ENCODE measurements at places on chromosomes 7 and 10.
A peak's percentile ranks its signal among the peaks of the same experiment; 100 is the strongest.

- no peak for DNase-seq
These were observed 6.4 kb downstream of the NAPEPLD start for GRCh38 chr7:103142494-103142893.

- DNase-seq = no peak
These were observed 5.4 kb upstream of the HSPB1 start for GRCh38 chr7:76296743-76297740.

- DNase-seq = no peak
These were observed 18.5 kb upstream of the SERPINE1 start for GRCh38 chr7:101108330-101108857.

- no peak for DNase-seq
These were observed 318.4 kb upstream of the KAT6B start for GRCh38 chr10:74507951-74508350.

- no peak for DNase-seq
These were observed at the start of gene DEPP1 for GRCh38 chr10:44978570-44979280. TSS of gene DEPP1 (minus strand) at chr10:44978809. CDS start at chr10:44978030, 779 bp downstream.

DNA sequence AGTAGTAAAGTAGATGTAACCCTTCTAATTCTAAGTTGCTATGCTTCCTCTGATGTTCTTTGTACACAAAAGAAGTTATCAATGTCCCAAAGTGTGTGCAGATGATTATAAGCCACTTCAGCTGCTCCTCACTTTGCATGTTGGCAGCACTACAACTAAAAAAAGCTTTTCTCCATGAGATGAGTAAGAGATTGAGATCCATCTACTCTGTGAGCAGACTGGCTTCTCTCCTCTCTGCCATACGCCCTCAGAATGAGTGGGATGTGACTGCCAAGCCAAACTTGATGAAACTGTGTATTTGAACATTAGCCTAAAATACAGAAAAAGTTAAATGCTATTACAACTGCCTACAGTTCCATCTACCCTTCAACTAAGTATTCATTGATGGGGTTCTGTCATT is 102.9 kb upstream of the ETV1 start:
- no peak for DNase-seq

- DNase-seq = no peak
These were observed 27.6 kb downstream of the CFAP46 start for GRCh38 chr10:132914732-132915131.

- DNase-seq = no peak
These were observed 52.1 kb downstream of the SUFU start for GRCh38 chr10:102555781-102556328.

DNA sequence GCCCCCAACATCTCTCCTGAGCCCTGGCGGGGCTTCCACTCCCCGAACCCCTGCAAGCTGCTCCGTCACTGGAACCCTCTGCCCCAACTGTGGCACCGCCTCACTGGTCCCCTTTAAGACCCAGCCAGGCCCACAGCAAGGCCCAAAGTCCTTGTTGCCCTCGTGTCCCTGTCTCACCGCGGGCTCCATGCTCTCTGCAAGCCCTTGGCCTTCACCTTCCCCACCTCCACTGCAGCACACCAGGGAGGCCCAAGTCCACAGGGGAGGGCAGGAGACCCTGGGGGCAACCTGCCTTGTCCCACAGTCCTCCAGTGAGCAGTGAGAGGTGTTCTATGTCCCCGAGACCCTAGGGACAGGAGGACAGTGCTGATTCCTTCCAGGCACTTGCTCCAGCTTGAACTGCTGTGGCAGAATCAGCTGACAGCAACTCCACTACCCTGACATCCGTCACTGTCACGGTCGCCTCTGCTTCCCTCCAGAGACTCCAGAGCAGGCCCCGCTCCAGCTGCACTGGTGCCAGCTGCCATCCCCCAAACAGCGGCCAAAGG is 105.3 kb downstream of the CYTH3 start:
- DNase-seq = no peak

DNA sequence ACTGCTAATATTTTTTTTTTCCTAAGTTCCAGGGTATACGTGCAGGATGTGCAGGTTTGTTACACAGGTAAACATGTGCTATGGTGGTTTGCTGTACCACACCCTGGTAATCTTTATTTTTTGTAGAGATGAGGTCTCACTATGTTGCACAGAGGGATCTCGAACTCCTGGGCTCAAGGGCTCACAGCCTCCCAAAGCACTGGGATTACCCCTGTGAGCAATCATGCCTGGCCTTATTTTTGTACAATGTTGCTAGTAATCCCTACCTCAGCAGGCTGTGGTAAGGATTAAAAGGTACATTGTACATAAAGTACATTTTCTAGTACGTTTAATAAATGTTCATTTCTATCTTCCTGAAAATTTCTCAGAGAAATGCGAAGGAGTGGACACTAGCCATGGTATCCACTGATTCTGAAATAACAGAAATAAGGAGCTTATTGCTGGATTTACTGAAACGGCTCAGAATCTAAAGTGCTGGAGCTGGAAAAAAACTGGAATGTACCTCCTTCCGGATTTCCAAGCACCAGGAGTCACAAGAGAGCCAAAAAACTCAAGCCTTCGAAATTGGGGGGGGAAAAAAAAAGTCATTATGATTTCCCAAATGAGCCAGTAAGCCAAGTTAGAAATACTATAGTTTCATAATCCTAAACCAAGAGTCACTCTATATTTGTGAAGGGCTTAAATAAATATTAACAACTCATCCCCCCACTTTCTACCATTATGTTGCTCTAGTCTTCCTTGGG is 69.6 kb downstream of the NT5C2 start:
- DNase-seq = no peak

- peak; percentile 61 for DNase-seq
These were observed 56.7 kb downstream of the JCAD start for GRCh38 chr10:30002426-30003266.

DNA sequence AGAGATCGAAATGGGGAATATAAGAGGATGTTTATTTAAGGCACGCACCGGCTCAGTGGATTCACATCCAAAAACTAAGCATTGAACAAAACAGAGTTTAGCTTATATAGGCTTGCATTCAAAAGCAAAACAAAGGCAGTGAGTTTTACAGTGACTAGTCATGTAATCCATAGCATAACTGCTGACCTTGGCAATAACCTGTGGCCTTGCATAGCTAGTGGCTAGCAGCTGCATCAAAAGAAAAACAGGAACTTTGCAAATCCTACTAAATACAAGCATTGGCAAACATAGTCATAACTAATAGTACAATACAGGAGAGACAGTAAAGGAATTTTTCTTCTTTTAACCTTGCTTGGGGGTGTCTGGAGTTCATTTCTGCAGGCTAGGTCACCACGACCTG is 9.7 kb upstream of the ZNF485 start:
- no peak for DNase-seq

DNA sequence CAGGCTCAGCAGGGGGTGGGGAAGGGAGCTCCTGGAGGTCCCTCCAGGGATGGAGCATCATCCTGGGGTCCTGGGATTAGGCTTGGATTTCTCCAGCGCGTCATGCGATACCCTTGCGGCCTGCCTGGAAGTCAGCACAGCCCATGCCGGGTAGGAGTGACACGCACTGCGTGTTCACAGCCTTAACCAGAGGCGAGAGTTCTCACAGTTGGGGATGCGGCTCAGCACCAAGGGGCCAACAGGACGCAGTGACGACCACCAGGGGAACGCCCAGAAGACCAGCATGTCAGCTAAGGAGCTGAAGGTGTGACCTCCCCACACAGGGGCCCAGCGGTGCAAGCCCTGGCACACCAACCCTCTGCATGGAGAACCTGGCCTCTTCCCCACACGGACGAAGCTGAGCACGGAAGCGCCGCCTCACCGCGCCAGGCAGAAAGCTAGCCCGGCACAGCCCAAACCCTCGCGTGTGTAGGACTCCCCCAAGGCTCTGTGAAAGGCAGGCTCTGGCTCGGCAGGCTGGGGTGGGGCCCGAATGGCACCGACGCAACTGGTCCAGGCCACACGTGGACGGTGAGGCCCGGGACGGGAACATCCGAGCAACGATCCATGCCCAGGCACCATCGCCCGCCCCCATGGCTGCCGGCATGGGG is 198.6 kb downstream of the ELFN1 start:
- no peak for DNase-seq
